ENCODE measurements at places on chromosomes 2 and 18.
A peak's percentile ranks its signal among the peaks of the same experiment; 100 is the strongest.

DNA sequence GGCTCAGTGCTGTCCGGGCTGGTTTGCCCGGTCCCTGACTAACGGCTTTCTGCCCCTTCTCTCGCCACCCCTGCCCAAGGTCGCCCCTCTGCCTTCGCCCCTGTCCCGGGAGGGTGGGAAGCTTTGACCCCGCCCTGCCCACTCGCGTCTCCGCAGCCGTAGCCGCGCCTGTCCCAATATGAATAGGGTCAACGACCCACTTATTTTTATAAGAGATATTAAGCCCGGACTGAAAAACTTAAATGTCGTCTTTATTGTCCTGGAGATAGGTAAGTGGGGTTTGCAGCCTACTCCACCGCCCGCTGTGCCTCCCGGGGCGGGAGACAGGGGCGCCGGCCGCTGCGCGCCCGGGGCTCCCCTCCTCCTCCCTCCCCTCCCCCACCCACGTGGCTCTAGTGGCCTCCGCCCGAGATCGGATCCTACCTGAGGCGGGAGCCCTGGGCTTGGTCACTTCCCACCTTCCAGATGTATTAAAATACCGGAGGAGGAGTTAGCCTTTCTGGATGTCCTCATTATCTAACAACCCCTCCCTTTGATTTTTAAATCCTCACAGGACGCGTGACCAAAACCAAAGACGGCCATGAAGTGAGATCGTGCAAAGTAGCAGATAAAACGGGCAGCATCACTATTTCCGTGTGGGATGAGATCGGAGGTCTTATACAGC is 633 bp downstream of the NABP1 start:
- DNase-seq, result peak; percentile 25

DNA sequence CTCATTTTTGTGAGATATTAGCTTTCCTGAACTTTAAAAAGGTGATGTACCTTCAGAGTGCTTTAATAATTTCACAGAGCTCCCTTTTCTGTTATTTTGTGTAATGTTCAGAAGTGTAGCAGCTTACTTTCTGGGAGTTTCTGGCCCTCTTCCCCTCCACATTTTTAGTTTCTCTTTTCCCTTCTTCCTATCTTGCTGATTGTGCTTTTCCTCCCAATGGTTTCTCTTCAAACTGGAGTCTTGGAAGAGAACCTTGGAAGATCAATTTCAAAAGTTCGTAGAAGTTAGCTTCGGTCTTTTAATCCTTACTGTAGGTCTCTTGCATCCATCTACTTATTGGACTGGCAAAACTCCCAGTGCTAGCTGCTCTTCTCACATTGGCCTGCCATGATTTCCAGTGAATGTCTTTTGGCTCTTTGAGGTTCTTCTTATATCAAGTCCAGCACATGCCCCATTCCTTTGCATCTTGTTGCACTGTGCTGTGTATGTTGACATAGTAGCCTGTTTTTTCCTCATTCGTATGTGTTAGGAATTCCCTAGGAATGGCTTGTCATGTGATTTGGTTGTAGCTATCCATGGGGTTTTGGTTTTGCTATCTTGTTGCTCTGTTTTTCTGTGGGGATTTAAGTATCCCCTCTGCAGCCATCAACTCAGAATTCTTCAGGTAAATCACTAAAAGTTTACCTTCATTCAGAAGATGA is 7.8 kb downstream of the CCNT2 start:
- no peak for DNase-seq

DNA sequence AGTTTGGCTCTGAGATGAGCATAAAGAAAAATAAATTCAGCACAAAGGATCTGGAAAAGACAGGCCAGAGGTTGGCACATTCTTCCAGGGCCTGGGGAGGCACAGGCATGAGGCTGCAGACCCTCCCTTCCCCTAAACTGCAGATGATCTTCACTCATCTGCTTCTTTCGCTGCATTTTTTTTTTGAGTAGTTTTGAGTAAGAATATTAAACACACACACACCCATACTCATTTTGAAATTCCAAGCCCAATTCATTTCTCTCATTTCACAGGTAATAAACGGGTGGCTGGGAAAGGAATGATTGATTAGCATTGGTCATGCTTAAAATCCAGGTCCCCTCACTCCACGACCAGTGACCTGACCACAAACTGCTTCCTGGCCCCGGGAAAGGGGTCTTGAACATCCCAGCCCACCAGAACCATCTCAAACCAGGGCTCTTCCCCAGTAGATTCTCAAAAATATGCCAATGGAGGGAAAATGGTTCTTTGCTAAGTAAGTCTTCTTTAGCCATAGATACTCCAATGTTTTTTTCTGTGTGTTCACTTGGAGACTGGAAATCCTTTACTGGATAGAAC is 219.6 kb downstream of the ANAPC1 start:
- no peak for DNase-seq

GRCh38 chr2:96120091-96120720 is 3.8 kb upstream of the ADRA2B start:
- no peak for DNase-seq

DNA sequence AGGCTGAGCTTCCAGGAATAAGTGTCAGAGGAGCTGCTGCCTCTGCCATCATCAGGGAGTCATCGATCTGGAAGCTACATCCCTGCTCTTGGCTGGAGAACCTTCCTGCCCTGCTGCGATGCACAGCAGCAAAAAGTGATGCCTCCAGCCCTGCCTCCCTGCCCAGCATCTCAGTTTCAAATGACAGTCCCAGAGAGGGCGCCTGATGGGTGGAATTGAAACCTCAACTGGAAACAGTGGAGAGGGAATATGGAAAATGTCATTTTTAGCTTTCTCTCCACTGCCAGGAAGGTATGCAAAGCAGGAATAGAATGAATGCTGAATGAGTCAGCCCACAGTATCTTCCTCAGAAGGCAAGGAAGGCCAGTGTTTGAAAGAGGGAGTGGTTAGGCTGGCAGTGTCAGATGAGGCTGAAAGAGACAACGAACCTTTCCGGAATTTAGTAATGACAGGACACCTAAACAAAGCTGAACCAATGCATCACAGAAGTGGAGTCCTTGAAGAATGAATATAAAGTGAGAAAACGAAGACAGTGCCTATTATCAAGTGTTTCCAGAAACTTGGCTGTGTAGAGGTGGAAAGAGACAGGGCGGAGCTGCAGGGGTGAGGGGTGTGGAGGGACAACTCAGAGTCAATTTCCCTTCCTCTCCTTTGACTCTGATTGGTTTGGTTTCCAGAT is 153.9 kb upstream of the NDUFV2 start:
- no peak for DNase-seq

- no peak for DNase-seq
Measured at GRCh38 chr2:152648336-152648735, 68.9 kb downstream of the PRPF40A start.

- no peak for DNase-seq
Measured at GRCh38 chr2:164053021-164053420, 317.2 kb upstream of the FIGN start.

DNA sequence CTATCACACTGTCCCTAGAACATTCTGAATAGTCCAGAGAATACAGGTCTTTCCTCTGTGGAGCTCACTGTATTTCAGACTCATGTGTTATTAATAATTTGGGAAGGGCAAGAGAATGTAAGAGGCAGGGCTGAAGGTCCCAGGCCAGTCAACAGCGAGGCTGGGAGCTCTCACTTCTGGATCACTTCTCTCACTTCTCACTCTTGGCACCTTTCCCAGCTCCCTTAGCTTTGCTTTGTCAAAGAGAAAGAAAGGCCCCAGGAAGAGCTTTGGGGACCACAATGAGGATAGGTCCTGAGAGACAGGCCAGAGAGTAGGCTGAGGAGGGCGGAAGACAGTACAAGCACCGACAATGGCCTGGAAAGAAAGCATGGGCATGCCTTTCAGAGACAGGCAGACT is 11.2 kb downstream of the EFR3B start:
- no peak for DNase-seq

DNA sequence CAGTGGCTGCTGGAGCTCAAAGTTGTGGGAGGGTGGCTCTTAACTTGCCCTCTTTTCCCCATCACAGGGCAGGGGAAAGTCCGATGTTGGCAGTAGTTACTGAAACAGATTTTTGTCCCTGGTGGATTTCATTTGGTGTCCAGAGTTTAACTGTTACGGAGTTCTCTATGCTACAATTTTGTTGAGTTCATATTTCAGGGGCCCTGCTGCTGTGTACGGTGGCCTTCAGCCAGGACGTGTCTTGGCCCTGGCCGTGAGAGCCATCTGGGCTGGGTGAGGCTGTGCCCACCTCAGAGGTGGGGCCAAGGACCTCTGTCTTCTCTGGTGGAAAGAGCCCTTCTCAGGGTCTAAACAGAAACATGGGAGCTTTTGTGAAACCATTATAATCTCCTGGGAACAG is 67.4 kb downstream of the SH3YL1 start:
- DNase-seq, result no peak

- no peak for DNase-seq
Measured at GRCh38 chr2:20198796-20199632, 25.9 kb downstream of the SDC1 start.

GRCh38 chr2:3626118-3626811 is 31.4 kb downstream of the COLEC11 start:
- no peak for DNase-seq

DNA sequence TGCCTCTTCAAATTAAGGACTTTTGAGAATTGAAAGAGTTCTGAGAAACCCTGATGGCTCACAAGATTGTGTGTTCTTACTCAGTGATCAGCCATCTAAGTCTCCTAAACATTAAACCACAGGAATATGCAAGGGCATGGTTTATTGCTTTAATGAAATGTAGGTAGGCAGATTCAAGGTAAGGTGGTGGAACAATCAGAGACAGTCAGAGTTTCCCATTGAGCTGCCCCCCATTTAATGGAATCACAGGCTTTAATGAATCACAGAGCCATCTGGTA is 107.8 kb upstream of the LRATD1 start:
- no peak for DNase-seq

DNA sequence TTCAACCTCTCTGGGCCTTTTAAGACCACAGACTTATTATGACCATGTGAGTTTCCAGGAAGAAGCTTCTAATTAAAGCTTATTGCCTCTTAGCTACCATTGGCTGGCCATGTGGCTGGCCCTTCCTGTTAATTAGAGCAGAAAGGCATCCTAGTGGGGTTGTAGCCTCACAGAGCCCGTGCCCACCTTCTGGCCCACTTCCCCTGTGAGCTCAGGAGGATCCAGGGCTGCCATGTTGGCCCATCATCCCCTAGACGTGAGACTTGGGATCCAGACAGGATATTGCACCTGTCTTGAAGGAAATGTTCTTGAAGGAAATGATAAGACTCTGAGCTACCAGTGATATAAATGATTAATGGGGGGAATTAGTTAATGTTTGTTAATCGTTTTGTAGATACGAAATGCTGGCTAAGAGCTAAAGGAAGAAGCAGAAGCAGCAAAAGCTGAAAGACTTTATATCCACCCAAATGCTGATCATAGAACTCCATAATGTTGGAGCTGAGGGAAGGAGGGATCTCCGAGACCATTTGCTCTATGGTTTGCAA is 255.4 kb downstream of the CLIP4 start:
- no peak for DNase-seq

- DNase-seq, result no peak
Measured at GRCh38 chr2:207236156-207236935, 70.6 kb upstream of the KLF7 start.

DNA sequence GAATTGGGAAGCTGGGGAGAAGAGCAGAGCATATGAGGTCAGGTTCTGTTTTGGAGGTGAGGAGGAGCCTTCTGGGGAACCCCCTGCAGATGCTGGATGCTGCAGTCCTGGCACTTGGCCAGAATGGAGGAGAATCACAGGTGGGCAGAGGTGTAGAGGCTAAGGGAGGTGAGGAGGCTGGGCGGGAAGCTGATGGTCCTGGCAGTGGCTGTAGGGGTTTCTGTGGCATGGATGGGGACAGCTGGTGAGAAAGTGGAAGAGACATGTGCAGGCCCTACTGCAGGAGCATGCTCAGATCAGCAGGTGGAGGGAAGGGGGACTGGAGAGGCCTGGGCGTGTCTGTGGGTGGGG is 101.3 kb downstream of the DYSF start:
- no peak for DNase-seq

- no peak for DNase-seq
Measured at GRCh38 chr2:235390108-235390815, 103.6 kb upstream of the AGAP1 start.

DNA sequence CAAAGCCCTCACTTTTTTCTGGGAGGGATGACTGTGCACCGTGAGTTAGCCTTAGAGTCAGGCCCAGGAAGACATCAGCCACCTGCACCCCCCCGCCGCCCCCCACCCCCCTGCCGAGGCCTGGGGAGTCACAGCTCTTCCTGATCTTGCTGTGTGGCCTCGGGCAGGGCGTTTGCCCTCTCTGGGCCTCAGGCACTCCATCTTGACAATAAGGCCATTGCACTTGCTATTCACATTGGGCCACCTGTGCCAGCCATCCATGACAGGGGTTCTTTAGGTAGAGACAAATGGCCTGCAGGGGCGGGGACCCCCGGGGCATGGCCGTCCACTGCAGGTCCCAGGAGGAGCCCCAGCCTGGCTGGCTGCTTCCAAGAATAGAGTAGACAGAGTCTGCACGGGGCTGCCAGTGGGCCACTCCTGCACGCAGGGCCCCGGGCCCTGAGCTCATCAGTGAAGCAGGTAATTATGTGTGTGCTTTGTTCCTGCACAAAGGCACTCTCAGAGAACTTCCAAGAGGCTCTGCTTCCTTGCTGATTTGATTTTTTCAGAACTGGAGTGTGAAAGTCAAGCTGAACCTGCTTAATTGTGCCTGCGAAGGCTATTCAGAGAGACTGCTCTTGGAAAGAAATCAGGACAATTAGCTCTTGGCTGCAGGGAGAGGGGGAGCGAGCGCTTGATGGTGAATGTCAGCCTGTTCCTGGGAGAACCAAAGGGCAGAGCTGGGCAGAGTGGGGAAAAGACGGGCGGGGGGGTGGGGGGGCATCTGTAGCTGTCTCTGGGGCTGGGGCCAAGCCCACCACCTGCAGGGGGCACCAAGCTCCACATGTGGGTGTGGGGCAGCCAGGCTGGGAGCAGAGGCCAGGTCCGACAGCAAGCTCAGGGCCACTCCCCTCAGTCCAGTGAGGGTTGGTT is 40.3 kb downstream of the RRM2 start:
- DNase-seq, result peak; percentile 56

DNA sequence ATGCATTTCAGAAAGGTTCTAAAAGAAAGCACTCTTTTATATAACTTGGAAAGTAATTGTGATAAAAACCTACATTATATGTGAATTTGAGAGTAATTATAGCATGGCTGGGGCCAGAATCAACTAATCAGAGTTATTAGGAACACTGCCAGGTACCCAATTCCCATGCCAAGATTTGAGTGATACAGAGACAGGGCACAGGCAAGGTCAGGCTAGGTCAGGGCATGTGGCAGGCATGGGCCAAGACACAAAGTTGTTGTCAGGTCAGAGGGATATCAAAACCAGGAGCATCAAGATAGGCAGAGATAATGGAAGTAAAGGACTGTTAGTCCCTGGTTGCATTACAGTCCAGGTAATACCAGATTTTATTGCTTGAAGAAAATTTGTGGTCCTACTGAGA is 87.4 kb downstream of the MYO3B start:
- no peak for DNase-seq

DNA sequence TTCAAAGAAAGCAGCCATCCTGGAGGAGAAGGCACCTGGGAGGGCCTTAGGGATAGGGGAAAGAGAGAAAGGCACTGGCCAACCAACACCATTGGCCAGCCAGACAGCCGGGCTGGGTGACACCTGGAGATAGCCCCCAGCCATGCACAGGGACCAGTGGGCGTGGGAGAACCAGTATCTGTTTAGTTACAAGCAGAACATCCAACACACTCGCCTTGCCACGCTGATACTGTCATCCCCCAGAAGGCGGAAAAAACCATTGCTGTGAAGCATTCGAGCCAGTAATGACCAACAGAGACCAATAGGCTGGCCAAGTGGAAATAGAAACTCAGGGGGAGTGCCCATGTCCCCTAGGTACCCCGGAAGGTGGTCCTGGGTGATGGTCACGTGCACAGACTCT is 15.5 kb downstream of the ASPRV1 start:
- DNase-seq, result no peak
